ENCODE measurements at places on chromosomes 5 and 9.

DNA sequence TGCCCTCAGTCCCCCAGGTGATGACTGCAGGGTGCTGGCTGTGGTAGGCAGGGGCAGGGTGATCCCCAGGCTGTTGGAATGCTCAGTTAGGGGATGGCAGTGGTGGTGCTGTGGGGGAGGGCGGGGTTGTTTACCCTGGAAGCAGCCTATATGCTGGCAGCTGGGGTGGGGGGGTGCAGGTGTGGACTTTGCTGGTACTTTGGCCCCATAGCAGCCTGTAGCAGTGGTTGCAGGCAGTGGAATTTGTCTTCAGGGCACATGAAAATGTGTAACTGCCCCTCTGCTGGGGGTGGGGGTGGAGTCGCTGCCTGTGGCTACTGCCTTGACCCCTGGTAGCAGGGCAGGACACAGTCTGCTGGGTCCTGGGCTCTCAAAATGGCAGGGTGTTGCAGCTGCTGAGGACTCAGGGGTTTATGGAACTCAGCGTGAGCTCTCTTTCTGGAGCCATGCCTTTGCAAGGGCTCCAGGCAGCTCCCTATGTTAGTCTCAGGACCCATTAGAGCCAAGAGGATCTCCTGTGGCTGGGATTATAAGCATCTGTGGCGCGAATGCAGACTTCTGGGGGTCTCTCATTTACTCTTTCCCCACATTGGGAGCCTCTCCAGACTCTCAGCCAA lies 65.0 kb downstream of the RMI1 start:
- no peak for DNase-seq

DNA sequence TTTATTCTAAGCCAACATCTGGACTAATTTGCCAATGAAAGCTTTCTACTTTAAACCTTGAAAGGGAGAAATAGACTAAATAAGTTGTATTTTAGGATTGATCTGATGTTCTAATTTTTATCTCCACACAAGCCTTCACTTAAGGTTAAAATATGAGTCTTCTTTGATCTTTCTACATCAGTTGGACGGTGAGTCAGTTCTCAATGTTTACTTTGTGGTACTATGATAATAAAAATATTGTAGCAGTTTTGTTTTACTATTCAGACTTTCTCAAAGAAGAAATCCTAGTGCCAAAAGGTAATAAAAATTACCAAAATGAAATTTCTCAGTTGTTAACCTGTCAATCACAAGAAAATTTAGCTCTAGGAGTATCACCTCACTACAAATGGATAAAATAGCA lies 203.5 kb upstream of the RGMB start:
- no peak for DNase-seq

- DNase-seq: peak; percentile 26
Measured at GRCh38 chr5:6384856-6385255, 6.5 kb upstream of the MED10 start.

DNA sequence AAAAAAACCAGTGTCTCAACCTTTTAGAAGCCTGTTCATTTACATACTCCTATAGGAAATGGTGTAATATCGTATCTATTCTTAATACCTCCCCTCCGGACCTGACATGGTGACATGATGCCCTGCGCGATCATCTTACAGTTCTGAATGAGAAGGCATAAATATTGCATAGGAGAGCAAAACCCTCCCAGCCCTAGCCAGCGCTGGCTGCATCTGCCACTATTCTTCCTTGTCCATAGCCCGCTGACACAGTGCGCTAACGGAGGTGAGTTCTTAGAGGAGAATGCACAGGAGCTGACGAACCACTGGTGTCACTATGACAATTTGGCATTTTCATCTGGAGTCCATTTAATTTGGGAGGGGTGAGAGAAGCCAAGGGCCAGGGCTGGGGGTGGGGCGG lies 290.1 kb downstream of the EFNA5 start:
- no peak for DNase-seq

GRCh38 chr9:14554886-14555285 lies 138.3 kb downstream of the ZDHHC21 start:
- DNase-seq: no peak

DNA sequence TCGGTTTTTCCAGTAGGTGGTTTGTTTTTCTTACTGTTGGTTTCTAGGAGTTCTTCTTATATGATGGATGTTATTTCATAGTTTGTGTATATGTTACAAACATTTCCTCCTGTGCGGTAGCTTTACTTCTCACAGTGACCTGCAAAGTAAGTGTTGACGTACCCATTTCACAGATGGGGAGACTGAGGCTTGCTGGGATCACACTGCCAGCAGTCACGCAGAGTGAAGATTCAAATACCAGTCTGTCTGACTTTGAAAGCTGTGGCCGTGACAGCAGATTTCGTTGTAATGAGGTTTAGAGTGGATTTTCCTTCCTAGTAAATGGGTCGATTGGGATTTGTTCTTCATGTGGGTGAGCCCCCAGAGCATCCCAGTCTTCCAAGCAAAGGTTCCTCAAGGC lies 13.0 kb downstream of the DBH start:
- DNase-seq: no peak

DNA sequence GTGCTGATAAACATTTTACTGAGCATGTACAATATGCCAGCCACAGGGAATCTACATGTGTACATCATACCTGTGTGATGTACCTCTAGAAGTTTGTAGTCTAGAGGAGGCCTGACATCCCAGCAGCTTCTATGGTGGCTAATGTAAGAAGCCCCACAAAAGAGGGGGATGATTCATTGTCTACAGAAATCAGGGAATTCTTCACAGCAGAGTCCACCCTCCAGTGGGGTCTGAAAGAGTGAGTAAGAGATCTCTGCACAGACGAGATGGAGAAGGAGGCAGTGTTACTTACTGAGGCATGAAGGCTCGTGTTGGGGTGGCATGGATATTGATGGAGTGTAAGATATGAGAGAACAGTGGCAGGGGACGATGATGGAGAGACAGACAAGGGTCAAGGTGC lies 103.0 kb downstream of the NTRK2 start:
- no peak for DNase-seq

DNA sequence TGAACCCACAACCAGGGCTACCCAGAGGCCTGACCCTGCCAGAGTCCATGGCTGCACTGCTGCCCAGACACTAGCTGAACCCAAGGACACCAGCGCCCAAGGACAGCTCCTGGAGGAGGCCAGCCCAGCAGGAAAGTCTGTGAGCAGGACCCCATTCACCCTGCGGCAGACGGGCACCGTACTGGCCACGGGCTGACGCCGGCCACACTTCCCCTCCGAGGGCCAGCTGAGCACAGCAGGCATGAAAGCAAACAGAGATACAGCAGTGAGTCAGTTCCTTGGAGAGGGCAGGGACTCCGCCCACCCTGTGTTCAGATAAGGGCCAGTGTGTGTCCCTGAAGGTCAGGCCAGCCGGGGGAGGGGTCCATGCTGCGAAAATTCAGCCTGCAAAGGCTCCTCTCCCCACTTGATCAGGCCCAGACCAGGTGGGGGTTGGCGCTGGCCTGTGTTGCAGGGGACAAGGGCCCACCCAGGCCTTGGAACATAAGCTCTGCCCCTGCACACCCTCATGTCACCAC lies 3.2 kb downstream of the RNF208 start:
- no peak for DNase-seq

DNA sequence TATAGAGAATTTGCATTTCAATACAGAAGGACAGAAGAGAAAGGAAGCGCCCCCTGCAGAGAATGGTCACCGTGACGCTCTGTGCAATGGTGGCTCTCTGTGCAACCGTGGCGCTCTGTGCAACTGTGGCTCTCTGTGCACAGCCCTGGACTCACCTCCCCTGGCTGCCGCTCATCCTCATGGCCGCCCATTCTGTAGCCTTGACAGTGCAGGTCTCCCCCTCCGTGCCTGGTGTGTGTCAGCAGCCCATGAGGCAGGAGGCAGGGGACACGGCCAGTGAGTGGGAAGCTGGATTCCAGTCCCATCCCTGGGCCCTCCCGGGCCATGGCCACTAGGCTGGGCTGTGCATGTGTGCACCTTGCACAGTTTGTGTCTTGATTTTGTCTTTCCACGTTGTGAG lies 12.0 kb downstream of the EXOC3 start:
- DNase-seq: no peak

- no peak for DNase-seq
Measured at GRCh38 chr5:109707531-109707930, 17.8 kb downstream of the MAN2A1 start.

GRCh38 chr5:32172923-32173266 lies 1.2 kb downstream of the GOLPH3 start:
- no peak for DNase-seq

DNA sequence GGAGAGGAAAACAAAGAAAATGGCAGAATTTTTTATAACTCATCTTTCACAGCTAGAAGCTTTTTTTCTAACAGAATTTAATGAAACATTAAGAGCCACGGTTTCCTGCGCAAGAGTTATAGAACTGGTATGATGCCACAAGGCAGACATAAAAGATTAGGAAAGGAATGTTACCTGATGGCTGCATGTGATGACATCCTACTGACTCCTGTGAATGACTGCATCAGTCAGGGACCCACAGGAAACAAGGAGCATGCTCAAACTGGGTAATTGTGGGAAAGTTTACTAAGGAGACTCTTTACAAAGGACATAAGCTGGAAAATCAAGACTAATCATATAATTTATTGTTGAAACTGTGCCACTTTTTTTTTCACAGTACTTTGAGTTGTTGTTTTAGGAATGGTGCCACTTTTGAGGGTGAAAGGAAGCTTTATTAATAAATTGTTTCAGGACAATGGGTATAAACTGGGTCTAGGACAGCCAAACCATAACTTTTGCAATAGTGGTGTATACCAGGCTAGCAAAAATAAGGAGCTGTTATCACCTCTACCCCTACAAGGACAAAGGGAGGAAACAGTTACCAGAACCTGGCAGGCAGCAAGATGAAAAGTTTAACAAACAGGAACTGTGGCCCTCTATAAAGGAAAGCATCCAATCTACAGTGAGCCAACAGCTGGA lies 5.1 kb upstream of the TSLP start:
- DNase-seq: no peak

DNA sequence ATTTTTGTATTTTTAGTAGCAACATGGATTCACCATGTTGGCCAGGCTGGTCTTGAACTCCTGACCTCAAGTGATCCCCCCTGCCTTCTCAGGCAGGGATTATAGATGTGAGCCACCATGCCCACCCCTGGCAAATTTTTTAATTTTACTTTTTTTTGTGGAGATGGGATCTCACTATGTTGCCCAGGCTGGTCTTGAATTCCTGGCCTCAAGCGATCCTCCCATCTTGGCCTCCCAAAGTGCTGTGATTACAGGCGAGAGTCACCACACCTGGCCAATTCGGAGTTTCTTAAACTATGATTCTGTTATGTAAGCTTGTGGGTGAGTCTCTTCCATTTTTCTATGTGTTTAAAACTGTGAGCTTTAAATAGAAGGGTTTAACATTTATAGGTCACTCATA lies 27.6 kb downstream of the PCBD2 start:
- no peak for DNase-seq
